ENCODE measurements at places on chromosomes 7 and 10. TPM values are rescaled to one million over a fixed set of nuclear protein-coding genes. Genes with fewer than 3 reads are reported as not detected.

DNA sequence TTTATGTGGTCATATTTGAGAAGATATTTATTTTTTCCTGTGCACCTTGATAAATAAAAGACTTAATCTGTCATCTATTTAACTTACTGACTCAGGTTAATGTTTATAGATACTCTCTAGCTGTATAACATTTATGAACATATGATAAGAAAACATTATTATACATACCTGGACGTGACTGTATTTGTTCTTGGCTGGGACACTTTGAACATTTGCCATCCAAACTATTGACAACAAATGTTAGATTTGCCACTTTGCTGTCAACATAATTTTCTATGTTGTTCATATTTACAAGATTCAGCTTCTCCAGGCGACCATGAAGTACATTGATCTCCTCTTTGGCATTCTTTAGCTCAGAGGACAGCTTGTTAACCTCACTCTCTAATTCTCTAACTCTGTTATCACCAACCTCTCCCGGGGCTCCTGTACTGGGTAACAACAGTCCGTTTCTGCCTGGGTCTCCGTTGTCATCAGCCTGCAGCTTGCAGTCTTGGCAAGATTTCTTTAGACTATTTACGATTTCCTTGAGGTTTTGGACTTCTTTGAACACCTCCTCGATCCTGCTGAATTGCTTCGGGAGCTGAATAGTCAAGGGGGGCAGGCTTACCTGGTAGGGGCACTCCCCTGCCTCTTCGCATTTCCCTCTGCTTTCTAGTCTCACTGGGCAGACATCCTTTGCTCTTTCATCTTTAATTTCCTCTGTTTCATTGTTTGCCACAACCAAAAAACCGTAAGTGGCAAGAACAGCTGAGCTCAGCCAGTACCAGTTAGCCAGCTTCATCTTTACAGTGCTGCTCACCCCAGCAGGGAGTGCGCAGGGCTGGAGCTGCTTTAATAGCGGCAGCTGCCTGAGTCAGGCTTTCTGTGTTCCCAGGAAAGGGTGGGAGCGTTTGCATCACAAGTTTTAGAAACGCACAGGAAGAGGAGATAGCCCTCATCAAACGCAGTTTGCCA, at the start of gene FGL2:
TSS of gene FGL2 (minus strand) at position 807 of the 954 bp plus-strand sequence. CDS start at position 781, 26 bp downstream.
- DNase-seq, result peak; percentile 49

DNA sequence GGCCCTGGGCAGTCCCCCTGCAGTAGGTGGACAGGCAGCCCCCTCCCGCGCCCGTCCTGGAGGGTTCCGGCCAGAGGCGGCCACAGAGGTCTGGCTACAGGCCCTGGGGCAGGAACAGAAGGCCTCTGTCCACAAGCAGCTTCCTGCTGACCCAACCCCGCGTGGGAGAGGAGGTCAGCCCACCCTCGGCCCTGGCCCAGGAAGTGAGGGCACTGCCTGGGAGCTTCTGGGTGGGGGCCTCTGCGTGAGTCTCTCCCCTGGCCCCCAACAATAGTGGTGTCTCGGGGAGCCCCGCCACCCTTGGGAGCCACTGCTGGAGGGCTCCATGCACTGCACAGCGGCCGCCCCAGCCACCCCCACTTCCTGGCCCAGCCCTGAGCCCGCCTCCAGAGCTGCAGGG, 4.7 kb downstream of the MICALL2 start:
- no peak for DNase-seq

- no peak for DNase-seq
These were observed 32.8 kb upstream of the CDK14 start for GRCh38 chr7:90563286-90563685.

- DNase-seq, result no peak
These were observed 196.0 kb downstream of the REEP3 start for GRCh38 chr10:63717027-63717715.

DNA sequence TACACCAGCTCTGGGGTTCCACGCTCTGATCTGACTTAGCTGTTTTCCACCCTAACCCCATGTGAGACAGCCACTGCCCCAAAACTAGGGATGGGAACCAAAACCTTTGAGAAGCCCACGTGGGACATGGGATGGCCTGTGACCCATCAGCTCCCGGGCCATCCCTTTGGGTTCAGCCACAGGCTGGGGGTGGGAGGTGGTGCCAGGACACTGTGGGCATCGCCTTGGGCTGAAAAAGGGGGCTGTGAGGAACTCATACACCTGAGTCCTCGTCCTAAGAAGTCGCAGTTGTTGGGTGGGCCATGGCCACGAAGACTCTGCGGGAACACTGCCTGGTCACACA, 379.1 kb downstream of the DNAJB6 start:
- no peak for DNase-seq

DNA sequence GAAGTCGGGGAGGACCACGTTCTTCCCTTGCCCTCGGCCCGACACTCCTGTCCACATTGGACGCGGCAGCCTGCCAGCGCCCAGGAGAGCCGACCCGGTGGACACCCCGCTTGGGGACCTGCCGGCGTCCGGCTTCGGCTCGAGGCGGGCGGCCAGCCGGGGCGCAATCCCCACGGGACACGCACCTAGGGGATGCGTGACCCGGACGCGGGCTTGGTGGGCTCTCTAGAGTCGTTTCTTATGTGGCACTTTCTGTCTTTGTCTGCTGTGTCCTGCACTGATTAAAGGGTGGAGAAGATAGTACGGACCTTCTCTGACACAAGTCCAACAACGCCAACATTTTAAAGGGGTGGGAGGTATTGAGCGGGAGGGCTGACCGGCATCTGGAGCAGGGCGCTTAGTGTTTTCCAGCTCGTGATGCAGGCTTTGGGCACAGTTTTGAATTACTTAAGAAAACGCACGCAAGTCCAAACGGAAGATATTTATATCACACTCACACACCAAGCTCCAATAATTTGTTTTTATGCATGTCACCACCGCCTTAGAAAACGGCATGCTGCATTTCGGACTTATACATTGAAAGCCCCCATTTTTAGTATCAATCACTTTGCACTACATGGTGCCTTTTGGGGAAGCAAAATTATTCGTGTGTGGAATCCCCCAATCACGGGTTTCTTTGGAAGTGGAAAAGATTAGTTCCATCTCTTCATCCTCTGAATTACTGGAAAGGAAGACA, 3.9 kb upstream of the SPAG6 start:
- DNase-seq, result no peak

GRCh38 chr7:158407581-158408317, 179.9 kb downstream of the PTPRN2 start:
- DNase-seq, result no peak

DNA sequence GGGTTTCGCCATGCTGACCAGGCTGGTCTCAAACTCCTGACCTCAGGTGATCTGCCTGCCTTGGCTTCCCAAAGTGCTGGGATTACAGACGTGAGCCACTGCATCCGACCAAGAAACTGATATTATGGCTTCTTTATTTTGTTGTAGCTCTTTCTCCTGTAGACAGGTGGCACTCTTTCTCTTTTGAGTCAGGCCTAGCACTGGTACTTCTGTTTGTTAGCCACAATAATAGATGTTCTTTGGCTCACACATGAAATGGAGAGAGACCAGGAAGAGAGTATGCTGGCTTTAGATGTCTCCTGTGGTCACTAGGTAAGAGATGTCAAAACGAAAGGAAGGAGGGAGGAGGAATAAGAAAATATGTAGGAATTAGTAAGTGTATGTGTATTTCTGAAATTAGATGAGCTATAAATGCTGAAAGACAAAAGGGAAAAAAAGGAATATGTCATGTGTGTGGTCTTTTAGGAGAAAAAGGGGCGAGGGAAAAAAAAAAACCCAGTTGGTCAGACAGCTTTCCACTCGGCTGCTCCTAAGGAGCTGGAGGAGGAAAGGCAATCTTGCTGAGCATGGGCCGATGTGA, 78.7 kb downstream of the CLEC2L start:
- no peak for DNase-seq

DNA sequence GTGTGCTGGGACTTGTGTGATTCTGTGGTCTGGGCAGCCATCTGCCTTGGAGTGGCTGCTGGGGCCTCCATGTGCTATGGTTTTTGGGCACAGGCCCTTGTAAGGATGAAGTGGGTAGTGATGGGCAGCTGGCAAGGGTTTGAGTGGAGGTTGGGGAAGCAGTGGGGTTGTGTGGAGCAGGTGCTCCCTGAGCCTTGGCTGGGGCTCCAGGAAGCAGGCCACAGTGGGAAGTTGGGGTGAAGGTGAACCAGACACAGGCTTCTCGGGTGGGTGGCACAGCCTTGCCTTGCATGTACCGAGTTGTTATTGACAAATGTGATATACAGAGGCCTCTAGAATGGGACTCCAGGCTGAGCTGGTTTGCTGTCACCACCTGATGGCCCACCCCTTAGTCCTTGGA, 82.3 kb downstream of the ADCY1 start:
- DNase-seq, result no peak

GRCh38 chr7:44398511-44398911, 73.1 kb upstream of the CAMK2B start:
- no peak for DNase-seq

- DNase-seq, result no peak
These were observed 149.1 kb upstream of the RNF32 start for GRCh38 chr7:156491435-156491834.

DNA sequence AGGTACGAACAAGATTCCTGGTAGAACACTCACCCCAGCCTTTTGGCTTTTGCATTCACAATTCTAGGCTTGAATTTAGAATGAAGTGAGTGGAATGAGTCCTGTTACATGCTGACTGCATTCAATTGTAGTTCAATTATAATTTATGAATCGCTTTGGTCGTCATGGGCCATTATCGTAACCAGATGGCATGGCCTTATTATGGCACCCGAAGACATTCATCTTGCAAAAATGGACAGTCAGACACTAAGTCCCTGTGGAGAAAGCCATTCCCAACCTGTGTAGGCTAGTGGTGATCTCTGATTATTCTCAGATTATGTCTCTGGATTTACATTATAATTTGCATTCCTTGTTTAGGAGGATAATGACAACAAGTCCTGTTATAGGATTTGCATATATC, 292.4 kb upstream of the NPSR1 start:
- no peak for DNase-seq

DNA sequence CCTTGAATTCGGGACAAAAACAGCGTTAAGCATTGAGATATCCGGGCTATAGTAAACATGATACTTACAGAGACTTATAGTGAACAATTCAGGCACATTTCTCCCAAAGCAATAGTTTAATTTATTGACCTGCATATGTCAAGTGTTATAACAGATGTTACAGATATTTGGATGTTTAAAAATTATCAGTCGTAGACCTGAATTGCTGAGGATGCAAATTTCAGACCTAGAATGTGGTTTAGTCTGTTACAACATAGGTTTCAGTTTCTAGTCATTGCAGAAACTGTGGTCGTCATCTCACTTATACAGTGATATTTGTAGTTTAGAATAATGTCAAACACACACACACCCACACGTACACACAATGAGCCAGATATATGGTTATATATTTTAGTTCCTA, 85.2 kb downstream of the VTI1A start:
- DNase-seq, result no peak

DNA sequence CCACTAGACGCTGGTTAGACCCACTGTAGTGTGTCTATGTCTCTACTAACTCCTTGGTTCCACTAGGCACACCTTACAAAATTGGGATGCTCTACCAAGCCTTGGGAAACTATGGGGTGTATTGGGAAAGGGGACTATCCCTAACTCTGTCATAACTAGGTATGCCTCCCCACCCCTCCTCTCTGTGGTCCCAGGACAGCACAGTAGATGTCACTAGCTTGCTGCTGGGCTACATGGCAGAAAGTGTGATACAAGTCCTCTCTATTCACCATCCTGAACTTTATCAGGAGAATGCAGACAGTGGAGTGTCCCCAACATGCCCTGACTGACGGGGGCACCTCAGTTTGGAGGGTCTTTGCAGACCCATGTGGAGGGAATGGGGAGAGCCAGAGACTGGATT, 30.3 kb upstream of the TMEM273 start:
- DNase-seq, result no peak

NEBL gene
- total RNA-seq, result 716 TPM

UCMA gene
- total RNA-seq, result not detected

CNTNAP2 gene
- 0.61 TPM for total RNA-seq
